ENCODE measurements at places on chromosomes 12 and 14.

GRCh38 chr14:75562089-75562488, 16.3 kb upstream of the FLVCR2 start:
- DNase-seq = no peak

DNA sequence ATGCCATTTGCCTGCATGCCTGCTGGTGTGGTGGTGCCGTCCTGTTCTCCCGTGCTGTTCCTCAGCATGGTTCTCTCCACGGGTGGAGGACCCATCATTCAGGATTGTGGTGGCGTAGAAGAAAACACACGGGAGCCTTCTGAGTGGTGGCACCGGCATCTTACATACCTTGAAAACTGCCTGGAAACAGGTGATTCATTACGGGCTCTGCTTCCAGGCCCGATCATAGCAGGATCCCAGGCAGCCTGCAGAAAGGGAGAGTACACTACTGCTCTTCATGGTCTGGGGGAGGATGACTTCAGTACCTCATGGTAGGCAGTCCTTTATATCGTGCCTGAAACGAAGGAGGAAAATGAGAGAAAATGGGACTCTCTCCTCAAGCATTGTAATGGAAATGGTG, 66.6 kb upstream of the KCNA5 start:
- DNase-seq = no peak

- no peak for DNase-seq
These were observed 363.5 kb downstream of the TMEM121 start for GRCh38 chr14:105889666-105890473.

DNA sequence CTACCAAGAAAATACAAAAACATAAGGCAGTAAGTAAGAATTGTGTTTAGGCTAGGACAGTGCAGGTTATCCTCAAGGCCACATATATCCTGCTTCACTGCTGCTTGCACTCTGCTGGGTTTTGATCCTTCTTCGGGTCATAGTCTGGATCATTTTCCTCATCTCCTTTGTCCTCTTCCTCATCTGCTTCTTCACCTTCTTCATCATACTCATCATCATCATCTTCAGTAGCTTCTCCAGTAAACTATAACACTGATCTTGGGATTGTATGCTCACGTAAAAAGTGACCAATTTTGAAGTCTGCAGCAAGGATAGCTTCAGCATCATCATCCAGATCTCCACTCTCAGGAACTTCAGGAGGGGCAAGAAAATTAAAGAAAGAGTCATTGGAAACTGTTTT, 29.4 kb downstream of the YARS2 start:
- no peak for DNase-seq

- no peak for DNase-seq
These were observed 6.5 kb upstream of the CIPC start for GRCh38 chr14:77091518-77091917.

GRCh38 chr14:93142854-93143652, 27.3 kb upstream of the ITPK1 start:
- no peak for DNase-seq
